ENCODE measurements at places on chromosomes 1 and 21.

DNA sequence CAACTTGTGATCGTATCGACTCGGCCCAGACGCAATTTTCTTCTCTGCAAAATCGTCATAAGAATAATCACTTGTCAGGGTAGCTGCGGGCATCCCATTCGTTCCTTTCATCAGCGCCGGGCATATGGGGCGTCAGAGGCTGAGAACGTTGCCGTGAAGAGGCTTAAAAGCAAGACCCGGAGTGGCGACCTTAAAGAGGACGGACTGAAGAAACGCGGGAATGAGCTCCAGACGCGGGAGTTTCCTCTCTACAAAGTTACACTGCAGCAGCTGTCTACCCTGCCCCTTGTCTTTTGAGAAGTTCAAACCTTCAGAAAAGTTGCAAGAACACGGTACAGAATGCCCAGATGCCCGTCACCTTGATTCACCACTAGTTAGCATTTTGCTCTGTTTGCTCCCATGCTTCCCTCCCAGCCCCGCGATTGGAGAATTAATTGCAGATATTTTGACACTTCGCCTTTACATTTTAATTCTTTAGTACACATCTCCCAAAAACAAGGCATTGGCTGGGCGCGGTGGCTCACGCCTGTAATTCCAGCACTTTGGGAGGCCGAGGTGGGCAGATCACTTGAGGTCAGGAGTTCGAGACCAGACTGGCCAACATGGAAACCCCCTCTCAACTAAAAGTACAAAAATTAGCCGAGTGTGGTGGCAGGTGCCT, 967 bp downstream of the CENPS start:
- peak; percentile 5 for DNase-seq

- no peak for DNase-seq
Observed at GRCh38 chr21:44803651-44804050, 2.0 kb upstream of the UBE2G2 start.

GRCh38 chr1:237888143-237888542, 2.6 kb downstream of the ZP4 start:
- no peak for DNase-seq

DNA sequence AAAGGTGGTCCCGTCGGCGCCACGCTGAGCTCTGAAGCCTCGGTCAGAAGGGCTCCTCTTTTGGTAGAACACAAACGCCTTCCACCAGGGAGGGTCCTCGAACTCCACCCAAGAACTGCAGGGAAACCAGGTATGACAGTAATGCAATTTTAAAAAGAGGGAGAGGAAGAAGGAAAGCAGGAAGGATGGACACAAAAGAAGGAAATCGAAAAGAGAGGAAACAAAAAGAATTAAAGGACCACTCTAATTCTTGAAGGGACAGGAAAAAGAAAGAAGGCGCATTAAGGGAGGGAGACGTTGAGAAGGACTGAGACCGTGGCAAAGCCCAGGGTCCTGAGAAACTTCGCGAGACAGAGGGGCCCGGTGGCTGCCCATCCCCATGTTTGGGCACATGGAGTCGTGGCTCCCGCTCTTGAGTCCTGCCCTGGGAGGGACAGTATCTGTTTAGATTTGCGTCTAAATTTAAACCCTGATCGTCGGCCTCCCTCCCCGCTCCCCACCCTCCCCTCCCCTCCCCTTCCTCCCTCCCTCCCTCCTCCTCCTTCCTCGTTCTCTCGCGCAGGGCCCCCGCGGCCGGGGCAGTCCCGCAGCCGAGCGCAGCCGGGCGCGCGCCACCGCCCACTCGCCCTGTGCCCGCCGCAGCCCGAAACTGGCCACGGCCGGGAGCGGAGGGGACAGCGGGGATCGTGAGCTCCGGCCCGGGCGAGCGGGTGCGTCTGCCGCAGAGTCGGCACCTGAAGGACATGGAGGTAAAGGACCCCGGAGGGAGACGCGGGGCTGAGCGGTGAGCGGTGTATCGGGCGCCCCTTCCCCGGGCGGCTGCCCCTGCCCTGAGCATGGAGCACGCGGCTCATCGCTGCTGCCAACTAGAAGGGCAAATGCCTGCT, at the start of gene RCSD1:
Gene RCSD1 (plus strand): TSS at position 552 of the 887 bp plus-strand sequence. CDS start 192 bp downstream, at position 744.
- DNase-seq: no peak

GRCh38 chr1:31714442-31715086, 10.7 kb upstream of the COL16A1 start:
- DNase-seq: no peak

DNA sequence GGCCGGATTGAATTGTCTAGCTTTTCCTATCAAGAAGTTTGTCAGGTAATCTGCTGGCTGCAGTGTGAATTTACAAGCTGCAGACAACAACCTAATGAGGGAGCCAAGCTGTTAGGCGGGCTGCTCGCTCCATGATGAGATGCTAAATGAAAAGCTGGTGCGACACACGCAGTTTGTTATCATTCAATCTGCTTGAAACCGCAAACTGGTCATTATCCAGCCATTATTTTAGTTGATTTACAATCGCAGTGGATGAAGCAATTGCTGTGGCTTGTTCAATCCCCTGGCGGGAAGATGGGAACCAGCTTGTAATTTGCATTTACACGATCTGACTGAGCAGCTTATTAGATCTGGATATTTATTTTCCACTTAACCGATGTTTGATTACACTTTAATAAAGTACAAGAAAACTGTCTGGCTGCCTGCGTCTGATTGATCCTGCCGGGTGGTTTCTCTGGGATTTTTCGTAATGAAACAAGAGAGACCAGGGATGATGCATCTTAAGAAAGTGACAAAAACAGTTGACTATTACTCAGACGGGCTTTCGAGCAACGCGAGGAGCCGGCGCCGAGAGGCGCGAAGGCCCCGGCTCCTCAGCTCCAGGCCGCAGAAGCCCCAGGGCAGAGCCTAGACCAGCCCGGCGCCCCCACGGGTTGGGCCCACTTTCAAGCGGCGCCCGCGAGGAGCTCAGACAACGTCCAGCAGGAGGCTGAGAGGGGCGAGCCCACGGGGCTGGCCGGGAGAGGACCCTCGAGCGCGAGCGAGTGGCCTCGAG, 118.0 kb upstream of the BARHL2 start:
- DNase-seq: peak; percentile 7

- DNase-seq: no peak
Observed at GRCh38 chr1:209633335-209633997, 18.8 kb downstream of the LAMB3 start.

DNA sequence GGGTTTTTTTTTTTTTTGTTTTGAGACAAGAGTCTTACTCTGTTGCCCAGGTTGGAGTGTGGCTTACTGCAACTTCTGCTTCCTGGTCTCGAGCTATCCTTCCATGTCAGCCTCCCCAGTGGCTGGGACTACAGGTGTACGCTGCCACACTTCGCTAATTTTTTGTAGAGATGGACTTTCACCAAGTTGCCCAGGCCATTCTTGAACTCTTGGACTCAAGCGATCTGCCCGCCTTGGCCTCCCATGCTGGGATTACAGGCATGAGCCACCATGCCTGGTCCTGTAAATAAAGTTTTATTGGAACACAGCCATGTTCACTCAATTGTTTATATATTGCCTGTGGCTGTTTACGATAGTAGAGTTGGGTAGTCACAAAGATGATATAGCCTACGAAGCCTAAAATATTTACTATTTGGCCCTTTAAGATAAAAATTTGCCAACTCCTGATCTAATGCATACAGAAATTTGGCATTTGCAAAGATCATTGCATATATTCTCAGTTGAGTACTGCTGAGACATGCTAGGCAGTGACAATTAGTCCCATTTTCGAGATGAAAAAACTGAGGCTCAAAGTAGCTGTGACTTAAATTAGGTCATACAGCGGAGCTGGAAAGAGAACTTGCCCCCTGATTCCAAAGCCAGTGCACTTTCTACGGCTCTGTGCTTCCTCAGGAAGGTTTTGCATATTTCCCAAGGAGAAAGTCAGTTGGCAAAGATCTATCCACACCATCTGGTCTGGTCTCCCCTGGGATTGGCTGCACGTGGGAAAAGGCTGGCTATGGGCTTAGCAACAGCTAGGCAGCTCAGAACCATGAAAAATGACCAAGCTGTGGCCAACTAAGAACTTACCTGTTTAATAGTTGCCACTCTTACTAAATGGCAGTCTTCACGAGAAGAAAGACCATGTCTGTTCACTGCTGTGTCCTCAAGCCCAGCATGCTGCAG, 19.4 kb downstream of the MECR start:
- no peak for DNase-seq

GRCh38 chr1:112388436-112388835, 7.6 kb upstream of the CTTNBP2NL start:
- DNase-seq: no peak

GRCh38 chr1:40799351-40799867, 15.8 kb downstream of the KCNQ4 start:
- DNase-seq: no peak

GRCh38 chr1:50705699-50706098, 254.4 kb downstream of the FAF1 start:
- no peak for DNase-seq
